ENCODE measurements at places on chromosomes 12 and 14.

DNA sequence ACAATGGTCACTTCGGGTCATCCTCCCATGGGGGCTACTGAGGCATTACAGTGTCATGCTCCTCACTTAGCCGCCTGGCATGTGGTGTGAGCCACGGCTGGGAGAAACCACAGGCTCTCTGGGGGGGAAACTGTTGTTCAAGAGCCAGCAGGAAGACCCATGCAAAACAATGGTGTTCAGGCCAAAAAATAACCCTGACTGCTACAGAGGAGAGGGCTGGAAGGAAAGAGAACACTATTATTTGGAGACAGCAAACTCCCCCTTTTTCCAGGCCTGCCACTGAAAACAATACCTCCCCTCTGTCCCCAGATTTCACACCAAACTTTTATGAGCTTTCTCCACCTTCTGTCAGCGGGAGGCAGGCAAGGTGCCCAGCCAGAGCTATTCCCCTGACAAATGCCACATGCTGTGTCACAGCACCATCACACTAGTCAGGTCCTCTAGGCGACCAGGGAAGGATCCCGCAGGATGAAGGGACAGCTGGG lies 83.7 kb downstream of the CHGA start:
- no peak for DNase-seq

DNA sequence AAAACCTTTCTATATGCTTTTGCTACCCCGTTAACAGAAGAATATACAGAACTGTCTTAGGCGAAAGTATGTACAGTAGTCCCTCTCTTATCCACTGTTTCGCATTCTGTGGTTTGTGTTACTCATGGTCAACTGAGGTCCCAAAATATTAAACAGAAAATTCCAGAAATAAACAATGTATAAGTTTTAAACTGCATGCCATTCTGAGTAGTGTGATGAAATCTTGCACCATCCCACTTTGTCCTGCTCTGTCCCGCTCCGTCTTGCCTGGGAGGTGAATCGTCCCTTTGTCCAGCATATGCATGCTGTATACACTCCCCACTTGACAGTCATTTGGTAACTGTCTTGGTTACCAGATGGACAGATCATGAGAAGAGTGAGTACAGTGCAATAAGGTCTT lies 70.1 kb upstream of the STRN3 start:
- peak; percentile 7 for DNase-seq

GRCh38 chr14:76045773-76046172 lies 60.2 kb downstream of the IFT43 start:
- no peak for DNase-seq

DNA sequence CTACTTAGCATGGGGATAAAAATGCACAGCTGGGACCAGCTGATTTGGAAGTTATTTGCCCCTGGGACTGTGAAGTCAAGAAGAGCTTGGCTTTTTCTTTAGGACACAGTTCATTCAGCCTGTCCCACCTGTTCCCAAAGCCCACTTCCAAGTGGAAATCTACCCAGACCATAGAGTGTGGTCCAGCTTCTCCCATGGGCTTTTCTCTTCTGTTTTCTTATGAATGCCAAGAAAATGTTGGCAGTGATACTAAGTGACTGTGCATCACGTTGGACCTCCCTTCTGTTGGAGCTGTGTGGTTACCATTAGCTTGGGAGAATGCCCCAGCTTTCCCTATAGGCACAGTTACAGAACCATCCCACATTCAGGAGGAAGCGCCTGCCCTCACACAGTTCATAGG lies 89.4 kb downstream of the NT5DC3 start:
- DNase-seq = no peak

GRCh38 chr12:28583701-28584261 lies 393.5 kb downstream of the CCDC91 start:
- peak; percentile 94 for DNase-seq

DNA sequence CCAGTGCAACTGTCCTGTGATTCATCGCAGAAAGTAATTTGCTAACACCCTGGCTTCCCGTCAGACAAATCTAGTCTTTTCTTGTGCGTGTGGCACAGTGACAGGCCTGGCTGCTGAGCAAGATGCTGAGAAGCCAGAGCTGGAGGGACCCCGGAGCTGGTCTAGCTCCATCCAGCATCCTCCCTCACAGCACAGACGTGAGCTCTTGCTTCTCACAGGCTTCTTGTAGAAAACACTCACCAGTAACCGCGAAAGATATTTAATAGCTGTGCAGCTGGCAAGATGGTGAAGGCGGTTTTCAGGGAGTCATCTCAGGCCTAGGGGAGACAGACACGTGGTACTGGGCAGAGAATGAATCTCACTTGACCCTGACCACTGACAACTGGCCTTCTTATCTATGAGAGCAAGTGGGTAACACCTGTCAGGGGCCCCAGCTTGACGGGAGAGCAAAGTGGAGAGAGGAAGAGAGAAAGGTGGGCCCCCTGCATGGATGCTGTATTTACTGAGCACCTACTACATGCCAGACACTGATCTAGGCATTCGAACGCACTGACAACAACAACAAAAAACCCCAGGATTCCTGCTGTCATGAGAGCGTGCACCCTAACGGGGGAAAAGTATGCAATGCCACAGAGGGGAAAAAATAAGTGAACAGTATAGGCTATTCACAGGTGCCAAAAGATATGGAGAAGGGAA lies 63.3 kb downstream of the CCDC88C start:
- no peak for DNase-seq

DNA sequence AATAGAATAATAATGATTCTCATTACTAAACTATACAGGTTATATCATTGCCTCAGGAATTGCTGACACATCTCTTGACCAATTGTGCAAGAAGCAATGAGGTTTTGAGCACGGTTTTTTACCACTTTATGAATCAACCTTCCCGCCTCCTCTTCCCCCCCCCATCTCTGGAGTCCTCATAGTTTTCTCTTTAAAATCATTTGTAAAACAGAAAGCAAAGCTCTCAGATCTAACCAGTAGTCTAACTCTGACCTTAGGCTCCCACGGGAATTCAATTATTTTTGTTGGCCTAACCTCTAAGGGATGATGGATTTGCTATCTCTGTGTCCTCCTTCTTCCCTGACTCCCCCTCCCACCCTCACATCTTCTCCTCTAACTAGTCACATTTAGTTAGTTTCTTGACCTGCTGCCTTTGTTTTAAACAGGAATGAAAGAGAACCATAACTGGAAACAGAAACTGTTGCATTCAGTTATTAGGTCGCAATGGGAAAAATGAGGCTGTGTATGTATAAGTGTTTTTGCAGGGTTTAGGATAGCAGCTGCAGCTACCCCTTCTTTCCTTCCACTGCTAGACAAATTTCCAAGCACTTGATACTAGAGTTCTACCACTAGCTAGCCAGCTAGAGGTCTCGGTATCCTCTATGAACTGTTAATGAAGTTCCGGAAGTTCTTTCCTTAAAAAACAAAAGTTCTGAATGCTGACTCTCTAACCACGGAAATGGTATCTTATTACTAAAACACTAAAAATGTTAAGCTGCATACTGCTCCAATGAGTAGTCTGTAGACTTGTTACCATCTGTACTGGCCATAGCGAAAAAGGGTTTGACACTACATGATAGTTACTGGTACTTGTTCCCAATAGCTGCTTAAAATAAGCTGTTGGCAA lies 65.4 kb downstream of the TAOK3 start:
- DNase-seq = peak; percentile 93

DNA sequence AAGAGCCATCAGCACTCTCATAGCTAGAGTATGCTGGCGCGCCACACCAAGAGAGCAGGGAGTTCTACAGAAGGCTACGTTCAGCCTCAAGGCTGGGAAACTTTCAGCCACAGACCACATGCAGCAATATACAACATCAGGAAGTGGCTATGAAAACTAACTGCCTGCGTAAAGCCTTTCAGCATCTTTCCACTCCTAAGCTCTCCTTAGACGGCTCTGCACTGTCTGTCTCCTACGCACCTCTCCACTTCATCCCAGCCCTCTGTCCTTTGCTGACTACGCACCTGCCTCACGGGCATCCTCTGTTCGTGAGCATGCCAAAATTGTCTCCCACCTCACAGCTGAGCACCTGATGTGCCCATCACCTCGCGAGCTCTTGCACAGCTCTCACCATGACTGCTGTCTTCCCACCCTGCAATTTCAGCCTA lies 9.7 kb downstream of the MPHOSPH9 start:
- DNase-seq = no peak

- DNase-seq = no peak
Measured at GRCh38 chr12:80559766-80560165, 115.7 kb downstream of the PTPRQ start.

DNA sequence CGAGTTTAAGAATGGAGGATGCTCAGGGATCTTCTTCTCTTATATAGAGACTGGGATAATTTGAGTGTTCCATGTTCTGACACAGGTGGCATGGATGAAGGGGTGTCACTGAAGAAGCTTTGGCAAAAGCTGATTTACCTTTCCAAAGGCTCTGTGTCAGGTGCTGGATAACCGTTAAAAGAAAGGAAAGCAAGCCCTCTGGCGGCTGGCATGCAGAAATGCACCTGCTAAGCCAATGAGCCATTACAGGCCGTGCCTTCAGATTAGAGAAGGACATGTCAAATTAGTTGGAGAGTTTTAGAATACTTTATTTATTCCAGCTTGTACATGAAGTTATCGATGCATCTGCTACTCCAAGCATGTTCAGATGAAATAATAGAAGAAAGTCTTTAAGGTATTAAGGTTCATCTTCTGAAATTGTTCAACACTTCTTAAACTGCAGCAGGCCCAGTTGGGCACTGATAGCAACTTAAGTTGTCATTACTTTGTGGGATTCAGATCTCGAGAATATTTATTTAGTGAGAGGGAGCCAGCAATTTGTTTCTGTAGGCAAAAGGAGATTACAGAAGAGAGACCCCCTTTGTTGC lies 678.2 kb downstream of the NRXN3 start:
- peak; percentile 11 for DNase-seq

DNA sequence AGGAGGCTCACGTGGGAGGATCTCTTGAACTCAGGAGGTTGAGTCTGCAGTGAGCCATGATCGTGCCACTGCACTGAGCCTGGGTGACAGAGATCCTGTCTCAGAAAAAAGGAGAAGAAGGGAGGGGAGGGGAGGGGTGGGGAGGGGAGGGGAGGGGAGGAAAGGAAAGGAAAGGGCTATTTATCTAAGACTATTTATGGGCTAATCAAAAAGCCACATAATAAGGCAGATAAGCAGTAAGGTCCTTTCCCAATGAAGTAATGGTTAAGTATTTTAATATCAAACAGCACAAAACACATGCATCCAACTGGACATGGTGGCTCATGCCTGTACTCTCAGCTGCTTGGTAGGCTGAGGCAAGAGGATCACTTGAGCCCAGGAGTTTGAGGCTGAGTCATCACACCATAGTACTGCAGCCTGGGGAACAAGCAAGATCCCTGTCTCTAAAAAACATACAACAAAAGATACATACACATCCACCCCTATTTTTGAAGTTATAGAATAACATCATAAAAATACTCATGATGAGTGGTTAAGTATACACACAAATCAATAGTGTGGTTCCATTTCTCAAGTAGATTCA lies 9.7 kb downstream of the PAWR start:
- DNase-seq = peak; percentile 39

DNA sequence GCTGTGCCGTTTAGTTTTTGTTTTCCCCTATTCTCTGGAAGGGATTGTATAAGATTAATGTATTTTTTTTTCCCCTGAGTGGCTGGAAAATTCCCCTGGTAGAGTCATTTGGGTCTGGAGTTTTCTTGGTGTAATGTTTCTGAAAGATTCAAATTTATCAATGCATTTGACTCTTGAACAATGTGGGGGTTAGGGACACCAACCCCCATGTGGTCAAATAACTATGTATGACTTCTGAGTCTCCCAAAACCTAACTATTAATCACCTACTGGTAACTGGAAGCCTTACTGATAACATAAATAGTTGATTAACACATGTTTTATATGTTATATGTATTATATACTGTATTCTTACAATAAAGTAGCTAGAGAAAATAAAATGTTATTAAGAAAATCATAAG lies 220.1 kb upstream of the PDE3A start:
- DNase-seq = no peak

DNA sequence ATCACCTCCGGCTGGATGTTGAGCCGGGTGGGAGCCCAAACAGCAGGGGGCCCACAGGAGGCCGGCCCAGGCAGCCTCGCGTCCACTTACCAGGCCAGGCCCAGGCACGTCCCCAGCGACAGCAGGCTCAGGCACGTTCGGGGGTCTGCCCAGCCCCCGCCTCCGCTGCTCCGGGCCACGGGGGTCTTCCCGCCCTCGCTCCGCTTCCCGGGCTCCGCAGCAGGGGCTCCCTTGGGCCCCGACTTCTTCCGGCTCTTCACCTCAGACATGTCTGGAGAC lies 216 bp downstream of the IKBIP start:
- peak; percentile 36 for DNase-seq

DNA sequence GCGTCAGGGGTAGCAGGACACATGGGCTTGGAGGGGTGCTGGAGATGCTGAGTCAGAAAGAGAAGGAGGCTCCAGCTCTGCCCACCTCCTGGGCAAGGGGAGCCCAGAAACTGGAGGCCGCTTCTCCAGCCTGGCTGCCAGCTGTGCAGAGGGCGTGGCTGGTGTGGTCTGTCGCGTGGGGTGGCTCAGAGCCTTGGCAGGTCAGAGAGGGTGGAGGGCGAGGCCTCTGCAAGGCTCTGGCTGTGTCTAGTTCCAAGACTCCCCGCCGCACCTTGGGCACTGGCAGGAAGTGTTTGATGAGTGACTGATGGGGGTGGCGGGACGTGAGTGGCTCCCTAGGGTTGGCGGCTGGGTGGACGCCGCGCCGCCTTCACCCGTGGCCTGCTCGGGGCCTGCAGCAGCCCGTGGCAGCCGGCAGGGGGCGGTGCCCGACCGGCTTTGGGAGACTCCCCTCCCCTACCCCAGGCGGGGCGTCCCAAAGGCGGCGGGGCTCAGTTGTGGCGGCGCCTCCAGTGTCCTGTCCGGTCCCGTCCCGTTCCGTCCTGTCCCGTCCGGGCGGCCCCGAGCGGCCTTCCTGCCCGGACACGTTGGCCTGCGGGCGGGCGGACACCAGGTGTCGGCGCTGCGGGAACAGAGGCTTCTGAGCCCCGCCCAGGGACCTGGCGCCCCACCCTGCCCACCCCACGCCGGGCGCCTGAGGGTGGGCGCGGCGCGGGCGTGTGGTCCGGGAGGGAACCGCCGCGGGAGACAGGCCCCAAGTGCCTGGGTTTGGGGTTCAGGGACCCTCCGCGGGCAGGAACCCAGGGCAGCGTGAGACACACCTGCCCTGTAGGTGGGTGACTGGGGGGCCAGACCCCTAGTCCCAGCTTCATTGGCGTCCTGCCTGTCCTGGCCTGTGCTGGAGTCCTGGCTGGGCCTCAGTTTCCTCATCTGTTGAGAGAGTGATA lies 39.7 kb downstream of the KRT80 start:
- DNase-seq = peak; percentile 37

GRCh38 chr14:88986146-88986841 lies 161.8 kb downstream of the TTC8 start:
- DNase-seq = peak; percentile 59

All from HFFc6 (cell line).